Omental fat pad (tissue), 4 donors: ENCODE measurements at places on chromosomes 2 and 18. TPM values are rescaled to one million over a fixed set of nuclear protein-coding genes. Genes with fewer than 3 reads are reported as not detected.

UGT1A3 gene
- not detected for total RNA-seq

SNTG2 gene
- 8.8 TPM for total RNA-seq

CTNNA2 gene
- total RNA-seq = not detected

DNA sequence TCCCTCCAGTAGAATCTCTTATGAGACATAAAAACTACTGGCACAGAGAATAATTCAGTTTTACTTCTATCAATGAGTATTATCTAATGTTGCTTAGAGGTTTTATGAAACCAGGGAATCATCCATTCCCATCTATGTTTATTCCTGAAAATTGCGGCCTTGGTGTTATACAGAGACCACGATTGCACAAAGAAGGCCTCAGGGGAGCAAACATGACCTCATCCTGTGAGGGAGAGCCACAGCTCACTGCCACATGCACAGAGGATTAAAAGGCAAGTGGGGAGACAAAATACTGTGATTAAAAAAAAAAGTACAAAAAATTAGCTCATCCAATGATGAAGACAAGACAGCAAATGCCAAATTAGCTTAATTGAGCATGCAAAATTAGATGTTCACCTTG is 111.8 kb upstream of the SLC35G4 start:
- no peak for DNase-seq

ACOXL gene
- not detected for total RNA-seq

POLR1B gene
- 15.1 TPM for total RNA-seq

UCN gene
- total RNA-seq = 4.9 TPM

GRCh38 chr2:238168196-238169047 is 9.7 kb downstream of the ERFE start:
- DNase-seq = no peak

DNA sequence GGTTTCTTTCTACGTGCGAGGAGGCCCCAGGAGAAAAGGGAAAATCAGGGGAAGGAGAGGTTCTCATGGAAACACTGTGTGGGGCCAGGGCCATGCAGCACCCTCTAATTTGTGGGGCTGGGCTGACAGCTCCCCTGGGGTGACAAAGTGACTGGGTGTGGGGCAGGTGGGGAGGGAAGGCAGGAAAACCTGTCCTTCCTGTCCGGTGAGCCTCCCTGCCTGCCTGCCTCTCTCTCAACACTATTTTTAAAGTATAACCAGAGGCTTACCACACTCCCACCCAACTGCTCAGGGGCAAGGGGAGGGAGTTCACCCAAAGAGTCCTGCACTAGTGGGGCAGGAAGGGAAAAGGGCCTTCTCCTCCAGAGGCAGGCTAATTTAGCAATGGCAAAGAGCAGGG is 10.5 kb upstream of the EPAS1 start:
- no peak for DNase-seq

EGR4 gene
- not detected for total RNA-seq

SPEG gene
- 12.4 TPM for total RNA-seq

GRCh38 chr2:54965425-54965824 is 84.8 kb downstream of the RTN4 start:
- no peak for DNase-seq

DNA sequence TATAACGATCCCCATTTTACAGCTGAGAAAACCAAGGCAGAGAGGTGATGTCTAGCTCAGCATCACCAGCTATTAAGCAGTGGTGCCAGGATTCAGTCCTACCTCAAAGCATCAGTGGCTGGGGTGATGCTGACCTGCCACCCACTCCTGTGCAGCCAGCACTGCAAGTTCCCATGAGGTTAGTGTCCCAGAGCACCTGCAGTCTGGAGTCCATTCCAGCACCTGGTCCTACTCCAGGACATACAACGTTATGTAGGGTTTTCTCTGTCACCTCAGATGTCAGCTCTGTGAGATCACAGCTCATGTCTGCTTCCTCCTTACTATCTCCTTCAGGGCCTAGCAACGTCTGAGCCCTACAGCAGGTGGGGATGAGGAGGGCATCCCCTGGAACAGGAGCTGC is 328.0 kb upstream of the HS6ST1 start:
- DNase-seq = no peak

- no peak for DNase-seq
Measured at GRCh38 chr18:58831606-58832005, 33.1 kb upstream of the ZNF532 start.
